ENCODE measurements at places on chromosomes 6 and 20. TPM values are rescaled to one million over a fixed set of nuclear protein-coding genes. Genes with fewer than 3 reads are reported as not detected.

Gene KCNK16
- total RNA-seq = not detected

Gene LRRC1
- total RNA-seq = 69.2 TPM

Gene OOEP
- total RNA-seq = not detected

Gene TRIM31
- 80.0 TPM for total RNA-seq

Gene SLC17A3
- total RNA-seq = not detected

Gene DDX43
- total RNA-seq = 0.22 TPM

Gene PGC
- total RNA-seq = not detected

Gene USP49
- total RNA-seq = 2.9 TPM

Gene FAM110A
- 11.5 TPM for total RNA-seq

Gene DPPA5
- total RNA-seq = not detected

Gene TFAP2D
- not detected for total RNA-seq

Gene UNC5CL
- 6.6 TPM for total RNA-seq

Gene HLA-DRB5
- 121 TPM for total RNA-seq

Gene HLA-DQA1
- total RNA-seq = 5.1 TPM

Gene ESR1
- 0.18 TPM for total RNA-seq

Gene NKX2-2
- total RNA-seq = 1.4 TPM

Gene MYLK4
- 0.34 TPM for total RNA-seq

Gene ZSCAN26
- total RNA-seq = 7.9 TPM

Gene RIPPLY2
- total RNA-seq = not detected

Gene SNAI1
- 0.46 TPM for total RNA-seq

Gene SLC22A3
- total RNA-seq = 5.0 TPM

Data from left colon (tissue), 2 donors.